ENCODE measurements at places on chromosomes 5 and 9.

DNA sequence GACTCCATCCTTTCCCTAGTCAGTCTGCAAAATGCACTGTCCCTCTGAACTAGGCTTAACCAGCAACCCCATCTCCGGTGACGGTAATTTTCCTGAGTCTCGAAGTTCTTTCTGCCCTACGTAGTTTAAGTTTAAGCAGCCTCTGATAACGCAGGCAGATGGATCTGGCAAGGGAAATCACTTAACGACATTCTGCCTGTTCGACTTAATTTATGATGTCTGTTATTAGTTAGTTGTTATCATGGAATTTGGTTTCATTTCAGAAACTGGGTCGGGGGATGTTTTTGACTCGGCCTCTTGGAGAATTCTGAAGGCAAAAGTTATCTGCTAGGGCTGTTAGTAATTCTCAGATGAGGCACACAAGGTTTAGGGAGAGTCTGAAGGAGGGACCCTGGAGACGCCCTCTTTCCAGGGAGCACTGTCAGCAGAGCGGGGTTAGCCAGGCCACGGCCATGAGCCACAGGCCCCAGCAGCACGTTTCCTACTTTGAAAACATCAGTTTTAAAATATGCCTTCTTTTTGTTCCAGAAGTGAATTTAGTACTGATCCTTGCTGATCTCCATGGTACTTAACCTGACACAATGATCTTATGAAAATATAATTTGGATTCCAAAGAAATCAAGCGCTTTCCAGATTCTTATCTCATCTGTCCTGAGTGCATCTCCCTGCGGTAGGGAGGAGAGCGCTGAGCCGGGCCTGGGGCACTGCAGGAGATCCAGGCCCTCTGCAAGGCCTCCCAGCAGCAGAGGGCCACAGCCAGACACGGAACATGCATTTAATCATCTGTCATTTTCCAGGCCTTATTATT lies 171.0 kb upstream of the OTULINL start:
- DNase-seq: no peak

DNA sequence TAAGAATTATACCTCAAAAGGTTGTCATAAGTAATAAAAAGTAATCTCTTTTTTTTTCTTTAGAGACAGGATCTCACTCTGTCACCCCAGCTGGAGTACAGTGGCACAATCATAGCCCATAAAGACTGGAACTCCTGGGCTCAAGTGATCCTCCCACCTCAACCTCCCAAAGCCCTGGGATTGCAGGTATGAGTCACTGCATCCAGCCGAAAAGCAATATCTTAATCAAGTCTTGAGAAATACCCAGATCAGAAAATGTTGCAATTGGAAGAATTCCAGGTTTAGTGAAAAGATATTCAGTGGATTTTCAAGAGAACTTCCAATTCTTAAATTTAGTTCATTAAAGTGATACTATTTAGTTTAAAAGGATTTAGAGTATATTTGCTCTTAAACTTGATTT lies 40.9 kb upstream of the IDNK start:
- DNase-seq: no peak

DNA sequence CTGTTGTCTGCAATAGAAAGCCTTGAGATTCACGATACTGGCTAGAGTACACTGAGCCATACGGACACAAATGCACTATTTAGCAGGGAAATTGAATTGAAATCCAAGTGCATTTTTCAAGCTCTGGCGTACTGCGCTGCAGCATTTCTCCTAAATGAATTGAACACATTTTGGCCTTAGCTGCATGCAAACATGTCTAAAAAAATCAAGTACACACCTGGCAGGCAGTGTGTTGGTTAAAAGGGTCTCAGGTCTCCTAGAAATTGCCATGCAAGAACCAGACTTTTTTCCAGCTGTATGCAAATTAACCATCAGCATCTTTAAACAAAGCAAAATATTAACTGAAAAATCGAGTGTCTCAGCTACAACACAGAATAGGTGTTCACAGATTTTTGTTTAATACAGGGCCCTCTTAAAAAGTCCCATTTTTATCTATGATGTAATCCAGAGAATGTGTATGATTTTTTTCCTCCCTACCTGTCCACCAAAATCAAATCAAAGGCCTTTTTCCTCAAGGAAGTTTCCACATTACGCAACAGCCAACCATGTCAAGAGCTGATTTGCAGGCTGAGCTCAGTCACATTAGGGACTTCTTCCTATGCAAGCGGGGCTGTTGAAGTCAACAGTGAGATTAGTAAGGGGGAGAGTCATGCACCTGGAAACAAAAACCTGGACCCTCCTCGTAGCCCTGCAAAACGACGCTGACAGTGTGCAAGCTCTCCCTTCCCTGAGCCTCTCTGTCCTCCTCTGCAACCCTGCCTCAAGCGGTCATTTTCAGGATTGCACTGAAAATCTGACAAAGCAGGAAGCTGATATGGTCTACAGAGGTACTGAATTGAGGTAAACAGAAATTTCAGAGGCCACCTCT lies 14.1 kb upstream of the SFXN1 start:
- peak; percentile 11 for DNase-seq

GRCh38 chr5:137791387-137791786 lies 37.2 kb upstream of the HNRNPA0 start:
- no peak for DNase-seq

GRCh38 chr9:33170464-33171415 lies 3.6 kb upstream of the B4GALT1 start:
- DNase-seq: no peak

GRCh38 chr5:142486020-142486419 lies 161.2 kb upstream of the SPRY4 start:
- no peak for DNase-seq

GRCh38 chr5:165272436-165272835 lies 1767.0 kb downstream of the MAT2B start:
- no peak for DNase-seq
